Stimulated activated CD4-positive, alpha-beta T cell treated with anti-CD3 and anti-CD28 coated beads, Interleukin-2, amount 100 ng/mL, for 24 hours (primary cell): ENCODE measurements at places on chromosomes 6 and 20.

DNA sequence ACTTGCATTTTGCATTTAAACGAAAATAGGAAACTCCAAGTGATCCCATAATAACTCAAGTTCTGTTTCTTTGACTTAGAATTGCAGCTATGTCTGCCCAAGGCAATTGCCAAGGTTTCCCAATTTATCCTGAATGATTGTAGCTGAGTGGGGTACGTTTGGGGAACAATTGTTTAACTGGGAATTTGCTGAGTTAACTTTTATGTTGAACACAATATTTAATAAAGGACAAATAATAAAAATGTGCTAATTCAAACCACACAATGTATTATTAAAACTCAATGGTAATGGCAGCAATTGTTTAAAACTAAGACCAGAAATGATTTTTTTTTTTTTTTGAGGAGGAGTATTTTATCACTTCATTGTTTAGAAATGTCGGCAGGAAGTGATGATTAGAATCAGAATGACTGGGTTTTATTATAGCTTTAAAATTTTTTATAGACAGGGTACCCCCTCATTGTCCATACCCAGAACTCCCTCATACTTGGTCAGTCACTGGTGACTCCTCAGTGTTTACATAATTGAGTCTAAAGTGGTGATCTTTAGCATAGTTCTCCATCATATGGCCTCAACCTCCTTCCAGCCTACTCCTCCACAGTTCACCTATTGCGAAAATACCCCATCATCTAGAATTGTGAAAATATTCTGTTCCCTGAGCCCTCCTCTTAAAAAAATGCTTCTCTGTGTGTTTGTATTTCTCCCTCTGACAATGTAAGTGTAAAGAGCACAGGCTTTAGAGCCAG lies 389.2 kb upstream of the CITED2 start:
- no peak for DNase-seq

- DNase-seq: no peak
These were observed 22.0 kb upstream of the SIRPD start for GRCh38 chr20:1579488-1579887.

- DNase-seq: no peak
These were observed 7.2 kb downstream of the SAMD3 start for GRCh38 chr6:130215526-130215925.

DNA sequence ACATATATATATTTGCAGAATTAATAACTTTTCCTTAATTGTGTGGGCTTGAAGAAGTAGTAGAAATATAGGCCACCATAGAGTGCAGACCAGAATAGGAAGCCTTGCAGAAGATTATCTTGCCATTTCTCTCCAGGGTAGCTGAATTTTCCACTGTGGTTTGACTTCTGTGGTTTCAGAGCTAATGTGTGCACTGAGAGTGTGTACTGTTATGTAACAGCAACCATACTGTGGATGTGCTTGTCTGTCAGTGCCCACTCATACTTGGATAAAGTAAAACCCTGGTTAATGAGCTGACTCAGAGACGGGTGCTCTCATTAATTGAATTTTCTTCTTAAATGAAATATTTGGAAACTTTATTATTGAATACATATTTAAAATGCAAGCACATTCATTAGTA lies 57.2 kb downstream of the CEP43 start:
- no peak for DNase-seq

GRCh38 chr20:11063444-11063843 lies 389.6 kb upstream of the JAG1 start:
- no peak for DNase-seq

GRCh38 chr20:24977336-24977735 lies 15.2 kb downstream of the APMAP start:
- DNase-seq: no peak
